T-helper 17 cell (primary cell): ENCODE measurements at places on chromosomes 5 and 9.
A peak's percentile ranks its signal among the peaks of the same experiment; 100 is the strongest.

- no peak for DNase-seq
Measured at GRCh38 chr9:130662099-130662969, 2.1 kb upstream of the PRDM12 start.

DNA sequence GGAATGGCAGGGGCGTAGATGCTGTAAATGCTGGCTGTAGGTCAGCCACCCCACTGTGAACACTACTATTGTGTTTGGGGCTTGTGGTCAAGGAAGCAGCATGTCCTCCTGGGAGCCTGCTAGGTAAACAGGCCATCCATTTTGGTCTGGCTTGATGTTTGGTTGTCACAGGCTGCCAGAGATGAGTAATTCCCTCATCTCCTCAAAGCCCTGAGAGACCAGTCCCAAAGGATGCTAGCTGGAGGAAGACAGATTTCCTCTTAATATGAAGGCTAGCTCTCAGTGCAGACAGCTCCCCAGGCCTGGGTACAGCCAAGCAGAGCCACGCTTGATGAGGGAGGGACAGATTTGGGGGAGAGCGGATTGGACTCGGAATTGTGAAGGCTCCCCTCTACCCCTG, 72.5 kb upstream of the MAP1B start:
- DNase-seq: no peak

GRCh38 chr5:96870094-96871026, 5.9 kb upstream of the ERAP2 start:
- no peak for DNase-seq

GRCh38 chr5:41843456-41844370, 26.5 kb downstream of the OXCT1 start:
- no peak for DNase-seq

DNA sequence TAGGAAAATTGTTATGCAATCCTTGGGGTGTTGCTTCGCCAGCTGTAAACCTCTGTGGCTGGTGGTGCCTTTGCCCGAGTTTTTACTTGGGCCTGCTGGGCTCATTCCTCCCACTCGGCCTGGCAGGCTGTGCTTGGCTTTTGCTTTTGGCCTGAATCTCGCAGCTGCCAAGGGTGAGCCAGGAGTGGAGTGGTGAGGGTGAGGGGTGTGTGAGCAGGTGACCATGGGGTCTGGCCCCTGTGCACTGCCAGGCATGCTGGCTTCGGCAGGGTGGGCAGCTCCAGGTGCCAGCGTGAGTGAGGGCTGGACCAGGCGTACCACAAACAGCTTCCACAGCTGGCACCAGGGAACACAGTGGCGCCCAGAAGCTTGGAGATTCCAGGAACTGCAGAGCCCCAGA, 12.6 kb upstream of the DHFR start:
- no peak for DNase-seq

DNA sequence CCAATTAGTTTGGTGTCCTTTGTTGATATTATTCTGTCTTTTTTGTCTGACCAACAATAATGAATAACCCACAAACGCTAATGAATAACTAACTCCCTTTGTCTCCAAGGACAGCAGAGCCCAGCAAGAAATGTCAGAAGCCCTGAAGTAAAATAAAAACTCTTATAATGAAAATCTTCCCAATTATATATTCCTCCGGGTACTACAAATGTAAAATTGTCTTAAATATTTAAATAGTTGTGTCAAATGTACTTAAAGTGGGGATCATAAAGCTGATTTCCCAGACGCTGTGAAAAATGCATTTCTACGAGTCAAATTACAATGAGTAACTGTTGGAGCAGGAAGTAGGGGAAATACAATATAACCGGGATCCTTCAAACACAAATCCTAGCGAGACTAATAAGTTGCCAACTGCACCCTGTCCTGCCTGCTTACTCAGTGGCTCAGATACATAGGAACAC, 22.3 kb downstream of the GLIS3 start:
- DNase-seq: no peak

- DNase-seq: no peak
Measured at GRCh38 chr5:89723907-89724306, 685.6 kb downstream of the CETN3 start.

DNA sequence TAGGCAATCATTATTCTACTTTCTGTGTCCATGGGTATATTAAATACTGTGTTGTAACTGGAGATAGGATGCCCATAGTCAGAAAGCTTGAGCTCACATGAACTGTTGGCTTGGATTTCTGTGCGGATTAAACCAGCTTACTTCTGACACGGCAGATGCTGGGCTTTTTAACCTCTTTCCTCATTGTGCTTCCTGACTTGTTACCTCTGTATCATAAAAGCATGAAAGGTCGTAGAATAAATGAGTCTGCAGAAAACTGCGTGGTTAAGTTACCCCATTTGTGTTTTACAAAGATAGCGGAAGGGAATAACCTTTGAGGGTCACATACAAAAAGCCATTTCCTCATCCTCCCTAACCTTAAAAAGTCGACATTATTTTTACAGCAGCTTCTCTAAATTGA, 199.5 kb upstream of the DMRT1 start:
- DNase-seq: no peak

GRCh38 chr9:89538871-89539270, 41.0 kb upstream of the SEMA4D start:
- no peak for DNase-seq

DNA sequence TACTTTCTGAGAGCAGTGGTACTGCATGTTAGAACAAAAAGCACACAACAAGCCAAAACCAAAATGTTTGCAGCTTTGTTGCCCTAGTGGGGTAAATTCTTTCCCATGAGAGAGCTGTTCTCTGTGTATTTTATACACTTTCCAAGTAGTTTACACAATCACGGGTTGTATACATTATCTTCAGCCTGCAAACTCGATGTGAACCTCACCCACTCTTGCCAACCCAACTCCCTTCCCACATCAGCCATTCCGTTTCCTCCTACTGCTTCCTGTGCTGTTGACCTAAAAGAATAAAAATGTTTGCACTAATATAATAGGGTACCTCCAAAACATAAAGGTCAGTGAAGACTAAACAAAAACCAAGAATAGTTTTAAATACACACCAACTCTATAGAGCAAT, 47.0 kb downstream of the IQGAP2 start:
- no peak for DNase-seq

GRCh38 chr9:124272118-124272517, 14.4 kb downstream of the NEK6 start:
- no peak for DNase-seq

DNA sequence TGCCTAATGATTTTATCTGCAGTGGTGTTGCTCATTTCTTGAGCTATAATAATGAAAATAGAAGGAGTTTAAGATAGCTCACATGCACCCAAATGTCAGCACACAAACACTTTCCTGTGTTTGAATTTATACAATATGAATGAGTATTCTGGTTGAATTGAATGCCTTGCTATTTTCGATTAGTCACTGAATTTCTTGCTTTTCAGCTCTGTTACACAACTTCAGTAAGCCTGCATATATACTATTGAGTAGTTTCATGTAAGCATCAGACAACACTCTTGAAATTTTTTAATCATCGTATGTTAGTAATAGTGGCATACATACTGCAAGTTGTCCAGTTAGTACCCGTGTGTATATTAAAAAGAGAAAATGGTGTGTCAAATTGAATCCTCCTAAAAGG, 281.5 kb upstream of the GRIA1 start:
- DNase-seq: no peak

DNA sequence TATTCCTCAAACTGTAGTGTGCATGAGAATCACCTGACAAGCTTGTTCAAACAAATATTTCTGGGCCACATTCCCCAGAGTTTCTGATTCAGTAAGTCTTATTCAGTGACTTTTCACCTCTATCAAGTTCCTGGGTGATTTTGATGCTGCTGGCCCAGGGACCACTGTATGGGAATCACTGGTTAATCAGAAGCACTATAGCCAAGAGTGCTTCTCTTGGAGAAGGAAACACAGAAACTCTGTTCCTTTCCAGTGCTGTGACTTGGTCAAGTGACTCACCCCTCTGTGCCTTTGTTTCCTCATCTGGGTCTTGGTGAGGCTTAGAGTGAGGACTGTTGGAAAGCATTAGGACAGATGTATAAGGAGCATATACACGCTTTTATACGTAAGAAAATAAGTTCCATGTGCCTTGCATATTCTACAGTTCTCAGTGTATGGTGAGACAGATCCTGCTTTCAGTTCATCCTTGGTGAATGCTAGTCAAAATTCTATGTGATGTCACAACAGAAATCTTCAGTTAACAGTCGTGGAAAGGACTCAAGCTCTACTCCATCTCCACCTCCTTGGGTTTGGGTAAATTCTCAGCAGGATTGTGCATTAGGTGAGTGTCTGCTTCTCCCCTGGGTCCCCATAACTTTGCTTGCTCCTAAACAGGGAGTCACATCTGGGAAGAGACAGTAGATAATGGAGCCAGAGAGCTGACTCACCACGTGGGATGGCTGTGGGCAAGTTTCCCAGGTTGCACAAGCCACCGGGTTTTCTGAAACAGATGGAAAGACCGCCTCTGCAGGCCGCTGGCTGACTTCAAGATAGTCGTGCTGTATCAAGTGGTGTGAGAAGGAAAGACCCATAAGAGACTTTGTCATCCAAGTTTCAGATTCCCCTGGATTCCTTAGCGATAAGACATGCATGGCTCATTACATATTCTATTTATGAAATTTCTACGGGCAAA, 117.0 kb downstream of the NXNL2 start:
- DNase-seq: no peak

GRCh38 chr9:134390537-134390936, 64.3 kb downstream of the RXRA start:
- peak; percentile 70 for DNase-seq

DNA sequence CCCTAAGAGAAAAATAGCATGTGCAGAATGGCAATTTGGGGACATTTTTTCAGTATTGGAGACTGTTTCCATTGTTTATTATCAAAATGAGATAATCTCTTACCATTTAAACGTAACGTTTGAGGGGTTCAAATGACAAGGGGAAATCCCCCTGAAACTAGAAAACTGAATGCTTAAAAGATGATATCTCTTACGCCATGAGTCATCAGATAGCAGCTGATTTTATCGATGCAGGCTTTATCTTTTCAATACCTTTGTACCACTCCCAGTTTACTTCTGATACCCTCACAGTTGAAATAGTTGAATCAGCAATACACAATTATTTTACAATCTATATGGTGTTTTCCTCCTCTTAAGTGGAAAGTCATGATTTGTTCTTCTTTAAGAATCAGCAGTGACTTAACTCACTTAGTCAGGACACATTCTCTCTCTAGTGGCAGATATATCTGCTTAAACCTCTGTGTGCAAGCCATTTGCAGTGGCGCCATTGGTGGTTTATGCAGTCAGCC, 29.2 kb downstream of the OSMR start:
- DNase-seq: no peak

- DNase-seq: no peak
Measured at GRCh38 chr9:18573021-18573556, 99.1 kb downstream of the ADAMTSL1 start.

- no peak for DNase-seq
Measured at GRCh38 chr9:137233143-137233980, 2.7 kb downstream of the SLC34A3 start.
